ENCODE measurements at places on chromosomes 1 and 21.

GRCh38 chr1:54459140-54459539, 52.9 kb upstream of the SSBP3 start:
- no peak for DNase-seq

- DNase-seq, result no peak
Measured at GRCh38 chr1:206000641-206001339, 2.4 kb downstream of the RAB7B start.

DNA sequence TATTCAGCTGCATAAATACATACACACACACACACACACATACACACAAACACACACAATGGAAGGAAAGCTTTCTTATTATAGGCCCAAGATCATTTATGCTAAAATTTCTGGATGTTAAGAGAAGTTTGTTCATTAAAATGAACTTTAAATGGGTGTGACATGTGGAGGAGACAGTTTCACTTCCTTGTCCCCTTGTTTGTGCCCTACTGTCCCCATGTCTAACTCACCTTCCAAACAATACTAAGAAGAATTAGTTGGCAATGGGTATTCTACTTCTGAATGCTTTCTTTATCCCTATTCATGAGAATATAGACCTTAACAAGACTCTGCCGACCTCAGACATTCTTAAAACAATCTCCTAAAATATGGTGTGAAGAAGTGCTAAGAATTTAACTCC, 63.5 kb upstream of the NRIP1 start:
- DNase-seq, result no peak

DNA sequence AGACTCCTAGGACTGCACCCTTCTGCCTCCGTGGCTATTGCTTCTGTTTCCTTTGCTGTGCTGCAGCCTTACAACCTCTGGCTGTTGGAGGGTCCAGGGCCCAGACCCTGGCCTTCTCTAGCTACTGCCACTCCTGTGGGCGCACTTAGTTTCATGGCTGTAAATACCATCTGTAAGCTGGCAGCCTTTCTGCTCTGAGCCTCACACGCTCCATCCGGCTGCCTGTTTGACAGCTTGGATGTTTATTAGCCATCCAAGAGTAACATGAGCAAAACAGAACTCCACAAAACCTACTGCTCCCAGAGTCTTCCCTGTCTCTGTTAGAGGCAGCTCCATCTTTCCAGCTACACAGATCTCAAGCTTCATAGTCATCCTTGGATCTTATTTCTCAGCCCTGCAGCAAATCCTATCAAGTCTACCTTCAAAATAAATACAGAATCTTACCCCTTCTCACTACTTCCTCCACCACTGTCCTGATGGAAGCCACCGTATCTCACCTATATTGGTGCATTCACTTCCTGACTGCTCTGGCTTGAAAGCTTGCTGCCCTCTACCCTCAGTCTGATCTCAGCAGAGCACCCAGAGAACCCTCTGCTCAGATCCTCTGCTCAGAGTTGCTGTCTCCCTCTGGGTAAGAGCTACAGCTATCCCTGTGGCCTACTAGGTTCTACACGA, 19.1 kb downstream of the SLC25A33 start:
- no peak for DNase-seq

DNA sequence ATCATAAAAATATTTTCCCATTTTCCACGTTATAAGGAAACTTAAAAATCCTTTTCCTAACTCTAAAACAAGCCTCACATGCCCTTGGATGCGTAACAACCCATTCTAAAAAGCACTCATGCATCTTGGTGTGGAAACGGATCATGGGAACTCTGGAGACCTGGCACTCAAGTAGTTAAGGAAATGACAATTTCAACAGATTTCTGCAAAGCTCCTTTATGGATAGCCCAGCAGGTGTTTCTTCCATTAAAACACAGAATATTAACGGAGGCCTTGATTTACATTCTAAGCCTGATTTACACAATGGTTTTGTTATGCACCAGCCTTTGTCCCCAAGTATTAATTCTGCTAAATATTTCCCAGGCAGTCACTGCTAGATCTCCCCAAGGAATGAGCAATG, 12.9 kb downstream of the PARS2 start:
- no peak for DNase-seq

- DNase-seq, result no peak
Measured at GRCh38 chr1:11515368-11516300, 36.7 kb downstream of the DISP3 start.

DNA sequence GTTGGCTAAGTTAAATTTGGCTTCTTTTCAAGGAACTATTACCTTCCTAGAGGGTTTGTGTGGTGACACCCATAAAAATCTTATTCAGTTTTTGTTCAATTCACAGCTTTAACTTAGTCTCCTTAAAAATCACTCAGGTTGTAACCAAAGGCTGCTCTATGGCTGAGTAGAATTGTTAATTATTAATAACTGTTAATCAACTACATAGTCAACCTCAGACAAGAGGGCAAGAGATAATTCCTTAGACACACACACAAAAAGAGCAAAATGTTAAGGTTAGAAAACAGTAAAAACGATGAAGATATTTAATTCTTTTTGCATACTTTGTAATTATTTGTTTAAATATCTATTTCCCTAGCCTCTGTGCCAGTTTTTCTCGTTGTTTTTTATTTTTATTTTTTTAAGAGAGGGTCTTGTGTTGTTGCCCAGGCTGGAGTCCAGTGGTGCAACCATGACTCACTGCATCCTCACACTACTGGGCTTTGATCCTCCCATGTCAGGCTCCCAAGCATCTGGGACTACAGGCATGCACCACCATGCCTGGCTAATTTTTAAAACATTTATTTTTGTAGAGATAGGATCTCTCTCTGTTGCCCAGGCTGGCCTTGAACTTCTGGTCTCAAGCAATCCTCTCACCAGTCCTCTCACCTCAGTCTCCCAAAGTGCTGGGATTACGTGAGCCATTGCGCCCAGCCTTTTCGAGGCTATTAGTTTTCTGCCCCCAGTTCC, 215.2 kb downstream of the DISC1 start:
- no peak for DNase-seq

DNA sequence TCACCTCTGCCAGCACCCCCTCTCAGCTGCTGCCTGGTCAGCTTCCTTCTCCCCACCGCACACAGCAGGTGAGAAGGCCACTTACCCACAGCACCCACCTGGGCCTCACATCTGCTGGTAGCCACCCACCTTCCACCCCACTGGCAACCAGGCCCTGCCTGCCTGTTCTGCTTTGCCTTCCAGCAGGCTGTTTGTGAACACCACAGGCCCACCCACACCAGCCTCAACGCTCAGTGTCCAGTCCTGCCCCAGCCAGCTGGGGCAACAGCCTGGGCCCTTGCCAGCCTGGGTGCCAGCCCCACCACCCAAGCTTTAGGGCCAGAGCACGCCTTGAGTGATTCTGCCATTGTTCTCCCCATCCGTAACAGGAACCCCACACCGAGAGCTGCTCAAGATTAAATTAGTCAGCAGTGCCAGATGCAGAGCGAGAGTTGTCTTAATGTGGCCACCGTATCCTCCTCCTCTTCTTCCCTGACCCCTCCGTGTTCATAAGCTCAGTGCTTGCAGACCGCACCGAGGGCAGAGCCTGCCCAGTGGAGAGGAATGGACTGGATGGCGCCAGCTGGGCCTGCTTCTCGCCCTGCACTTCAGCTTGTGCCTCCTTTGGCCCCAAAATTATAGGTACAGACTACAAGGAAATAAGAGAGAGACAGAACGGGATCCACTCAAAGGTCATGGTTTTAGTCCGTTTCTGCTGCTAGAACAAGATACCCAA, 120.3 kb upstream of the COL6A1 start:
- DNase-seq, result no peak

DNA sequence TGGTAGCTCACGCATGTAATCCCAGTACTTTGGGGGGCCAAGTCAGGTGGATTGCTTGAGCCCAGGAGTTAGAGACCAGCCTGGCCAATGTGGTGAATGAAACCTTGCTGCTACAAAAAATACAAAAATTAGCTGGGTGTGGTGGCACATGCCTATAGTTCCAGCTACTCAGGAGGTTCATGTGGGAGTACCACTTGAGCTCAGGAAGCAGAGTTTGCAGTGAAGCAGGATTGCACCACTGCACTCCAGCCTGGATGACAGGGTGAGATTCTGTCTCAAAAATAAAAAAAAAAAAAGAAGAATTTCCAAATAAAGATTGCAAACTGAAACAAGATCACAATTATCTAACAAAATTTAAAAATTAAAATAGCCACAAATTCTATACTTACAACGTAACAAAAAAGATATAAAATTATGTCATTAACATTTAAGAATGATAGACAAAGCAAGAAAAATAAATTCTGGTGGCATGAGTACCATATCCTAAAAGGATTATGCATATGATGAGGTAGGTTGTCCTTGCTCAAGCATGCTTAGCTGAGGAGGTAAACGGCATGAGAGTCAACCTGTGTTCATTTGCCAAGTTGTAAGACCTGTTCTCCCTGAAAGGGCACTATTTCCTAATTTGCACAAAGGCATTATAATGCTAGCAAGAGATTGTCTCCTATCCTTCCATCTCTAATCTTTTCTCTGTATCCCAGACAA, 20.2 kb downstream of the IPP start:
- DNase-seq, result no peak

- no peak for DNase-seq
Measured at GRCh38 chr1:208821939-208822338, 577.8 kb upstream of the PLXNA2 start.

DNA sequence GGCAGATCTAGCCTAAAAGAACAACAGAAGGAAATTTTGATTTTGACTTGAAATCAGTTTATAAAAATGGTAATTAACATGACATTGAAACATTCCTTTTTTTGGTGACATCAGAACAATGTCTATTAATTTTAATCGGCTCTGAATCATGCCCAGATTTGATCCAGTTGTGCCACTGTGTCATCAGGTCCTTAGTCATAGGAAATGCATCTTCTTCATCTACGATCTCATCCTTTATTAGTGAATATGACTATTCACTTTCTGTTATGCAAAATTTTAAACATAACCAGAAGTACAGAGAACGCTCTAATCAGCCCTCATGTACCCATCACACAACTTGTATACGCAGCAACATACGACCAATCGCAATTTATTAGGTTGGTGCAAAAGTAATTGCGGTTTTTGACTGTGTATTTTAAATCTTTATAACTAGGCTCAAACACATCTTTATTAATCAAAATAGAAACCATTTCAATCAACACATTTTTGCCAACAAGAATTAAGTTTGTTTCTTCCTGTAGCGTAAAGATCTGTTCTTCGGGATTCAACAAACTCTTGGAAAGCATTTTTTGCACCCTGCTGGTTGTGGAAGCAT, 40.3 kb upstream of the TLR5 start:
- no peak for DNase-seq

DNA sequence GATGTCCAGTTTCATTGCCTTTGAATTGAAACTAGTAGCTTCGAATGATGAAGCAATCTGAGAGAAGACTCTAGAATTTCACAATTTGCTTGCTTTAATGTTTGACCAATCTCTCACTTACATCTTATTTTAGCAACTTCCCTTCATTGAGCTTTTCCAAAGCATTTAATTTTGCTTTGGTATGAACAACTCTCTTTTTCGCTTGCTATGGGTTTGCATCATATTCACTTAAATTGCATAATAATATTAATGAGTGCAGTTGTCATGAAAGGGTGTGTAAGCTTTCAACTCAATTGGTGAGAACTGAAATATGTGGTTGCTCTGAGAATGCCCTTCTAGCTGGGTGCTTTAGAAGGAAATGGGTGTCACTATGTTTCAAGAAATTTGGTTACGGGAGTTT, 309.2 kb downstream of the HLX start:
- no peak for DNase-seq

- no peak for DNase-seq
Measured at GRCh38 chr1:213256438-213257087, 205.5 kb downstream of the RPS6KC1 start.

- DNase-seq, result no peak
Measured at GRCh38 chr1:164534863-164535610, 23.9 kb upstream of the PBX1 start.

DNA sequence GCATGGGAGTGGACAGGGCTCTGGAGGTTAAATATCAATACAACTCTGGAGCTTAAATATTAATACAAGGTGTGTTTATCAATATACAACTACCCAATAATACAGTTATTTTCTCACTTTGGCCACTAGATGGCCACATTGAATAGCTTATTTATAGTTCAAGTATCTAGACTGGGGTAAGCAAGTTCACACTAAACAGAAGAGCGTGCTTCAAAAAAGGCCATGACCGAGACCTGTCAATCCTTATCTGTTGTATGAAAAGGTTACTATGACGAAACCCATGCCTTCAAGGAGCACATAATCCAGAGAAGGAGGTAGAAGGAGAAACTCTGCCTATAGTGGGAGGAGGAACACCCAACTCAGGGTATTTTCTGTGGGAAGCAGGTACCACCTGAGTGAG, 29.1 kb downstream of the CHML start:
- DNase-seq, result no peak

- peak; percentile 55 for DNase-seq
Measured at GRCh38 chr1:198620951-198621824, 17.7 kb upstream of the PTPRC start.

- DNase-seq, result peak; percentile 25
Measured at GRCh38 chr1:41802532-41803501, 115.9 kb downstream of the HIVEP3 start.

DNA sequence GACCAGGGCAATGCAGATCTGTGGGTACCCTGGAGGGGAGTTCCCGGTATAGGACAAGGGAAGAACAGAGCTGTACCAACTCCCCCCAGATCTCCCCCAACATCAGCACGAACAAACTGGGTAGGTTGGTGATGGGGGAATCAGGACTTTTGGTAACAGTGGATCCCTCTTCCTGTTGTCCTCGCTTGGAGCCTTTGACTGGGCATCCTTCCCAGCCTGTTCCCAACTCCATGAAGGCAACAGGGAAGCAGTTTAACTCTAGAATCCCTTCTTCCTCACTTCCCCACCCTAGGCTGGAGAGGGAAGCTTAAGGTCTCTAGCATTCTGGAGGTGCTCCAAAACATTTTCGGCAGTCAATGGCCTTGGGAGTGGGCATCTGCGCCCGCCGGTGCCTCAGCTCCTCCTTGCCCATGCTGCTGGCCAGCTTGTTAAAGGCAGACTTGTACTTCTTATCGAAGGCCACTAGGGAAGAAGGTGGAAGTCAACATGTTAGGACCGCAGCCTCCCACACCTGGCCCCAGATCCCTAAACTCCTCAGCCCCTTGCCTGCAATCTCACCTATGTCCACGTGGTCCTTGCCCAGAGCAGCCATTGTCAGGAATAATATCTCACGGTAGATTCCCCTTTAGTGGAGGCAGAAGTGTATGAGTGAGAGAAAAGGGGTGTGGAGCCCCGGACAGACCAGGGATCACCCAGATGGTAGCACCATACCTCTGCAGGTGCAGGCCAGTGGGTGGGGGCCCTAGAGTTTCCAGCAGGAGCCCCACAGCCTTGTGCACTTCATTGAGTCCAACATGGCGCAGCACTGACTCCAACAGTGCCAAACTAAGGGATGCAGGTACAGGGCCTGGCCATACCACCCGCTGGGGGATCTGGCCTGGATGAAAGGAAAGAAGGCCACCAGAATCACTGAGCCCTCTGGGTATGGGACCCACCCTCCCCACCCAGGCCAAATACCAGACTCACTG, 7.5 kb upstream of the GATAD2B start:
- no peak for DNase-seq

DNA sequence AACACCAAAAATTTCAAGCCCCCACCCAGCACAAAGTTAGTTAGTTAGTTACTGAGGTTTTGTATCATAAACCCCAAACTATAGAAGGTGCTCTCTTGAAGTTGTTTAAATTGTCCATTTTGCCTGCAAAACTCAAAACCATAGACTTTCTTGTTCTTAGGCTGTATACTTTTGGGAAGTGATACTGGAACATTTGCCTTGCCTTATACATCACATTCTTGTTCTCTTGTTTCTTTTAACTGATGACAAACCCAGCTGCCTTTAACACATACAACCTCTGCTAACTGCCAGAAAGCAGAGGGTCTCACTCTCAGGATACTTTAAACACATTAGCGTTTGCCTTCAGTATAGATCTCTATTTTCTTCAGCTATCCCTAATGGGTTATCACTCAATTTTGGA, 570.5 kb downstream of the MRPL39 start:
- no peak for DNase-seq
